Astrocyte of the hippocampus (primary cell): ENCODE measurements at places on chromosomes 4 and X.

DNA sequence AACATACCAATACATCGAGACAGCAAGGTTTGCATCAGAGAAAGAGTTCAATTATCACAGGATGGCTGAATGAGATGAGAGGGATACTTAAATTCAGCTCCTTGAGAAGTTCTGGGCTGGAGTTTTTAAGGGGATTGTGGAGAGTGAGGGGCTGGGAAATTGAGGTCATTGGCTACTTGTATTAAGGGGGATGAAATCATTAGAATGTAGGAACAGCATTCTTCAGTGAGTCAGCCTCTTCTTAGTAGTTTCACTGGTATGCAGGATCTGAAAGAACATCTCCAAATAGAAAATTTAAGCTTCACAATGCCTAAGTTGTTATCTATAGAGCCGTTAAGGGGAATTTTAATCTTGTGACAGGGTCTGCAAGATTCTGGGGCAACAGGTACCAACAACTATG, 211.6 kb upstream of the TAPT1 start:
- DNase-seq = peak; percentile 41

DNA sequence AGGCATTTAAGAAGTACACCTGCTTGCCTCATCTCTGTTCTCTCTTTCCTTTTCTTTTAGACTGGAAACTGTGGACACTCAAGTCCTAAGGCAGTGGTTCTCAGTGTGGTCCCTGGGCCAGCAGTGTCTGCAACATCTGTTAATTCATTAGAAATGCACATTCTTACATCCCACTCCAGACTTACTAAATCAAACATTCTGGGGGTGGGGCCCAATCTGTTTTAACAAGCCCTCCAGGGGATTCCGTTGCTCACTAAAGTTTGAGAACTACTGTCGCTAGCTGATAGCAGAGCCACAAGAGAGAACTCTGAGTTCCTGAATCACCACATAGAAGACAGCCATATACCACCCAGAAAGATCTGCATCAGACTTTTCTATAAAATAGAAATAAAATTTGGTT, 430.6 kb downstream of the BCOR start:
- DNase-seq = no peak

DNA sequence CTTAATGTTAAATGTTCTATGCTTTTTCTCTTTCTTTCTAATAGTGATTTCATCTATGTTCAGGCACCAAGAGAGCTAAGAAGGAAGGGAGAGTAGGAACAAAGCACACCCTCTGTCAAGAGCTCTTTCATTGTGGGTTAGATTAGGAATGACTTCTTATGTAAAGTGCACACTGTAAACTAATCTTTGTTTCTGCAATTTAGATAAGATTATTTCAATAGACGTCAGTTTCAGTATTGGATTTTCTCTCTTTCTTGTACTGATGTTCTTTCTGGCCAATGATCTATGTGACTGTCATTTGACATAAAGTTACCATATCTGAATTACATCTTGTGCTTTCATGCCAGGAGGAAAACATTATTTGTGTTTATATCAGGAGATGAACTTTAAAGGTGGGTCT, 48.2 kb downstream of the ATOH1 start:
- DNase-seq = no peak

DNA sequence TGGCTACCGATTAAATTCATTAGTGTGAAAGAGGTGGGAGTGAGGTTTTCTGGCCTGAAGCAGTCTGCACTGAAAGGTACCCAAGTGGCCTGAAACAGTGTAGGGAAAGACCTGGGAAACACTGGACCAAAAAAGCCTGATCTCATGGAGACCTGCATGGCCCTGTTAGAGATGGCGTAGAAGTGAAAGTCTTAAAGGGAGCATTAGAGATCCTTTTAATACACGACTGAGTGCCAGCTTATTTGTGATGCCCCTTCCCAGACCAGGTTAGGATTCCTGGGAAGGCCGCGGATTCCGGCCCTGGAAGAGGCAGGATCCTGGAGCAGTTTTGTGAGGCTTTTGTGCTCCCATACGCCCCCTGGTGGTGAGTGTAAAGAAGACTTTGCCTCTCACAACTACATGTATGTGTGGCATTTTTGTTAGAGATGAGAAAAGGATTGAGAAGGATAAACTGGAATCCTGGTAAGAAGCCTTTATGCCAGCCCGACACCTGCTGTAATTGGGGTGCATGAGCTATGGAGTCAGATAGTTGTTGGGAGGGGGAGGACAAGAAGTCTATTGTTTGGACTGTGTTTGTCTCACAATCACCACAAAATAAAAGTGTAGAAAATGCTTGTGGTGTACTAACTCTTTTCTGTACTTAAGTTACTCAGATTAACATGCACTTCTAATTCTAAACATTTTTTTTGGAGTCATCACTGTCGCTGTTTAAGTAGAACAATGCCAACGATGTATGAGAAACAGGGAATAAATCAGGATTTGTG, 54.0 kb downstream of the JADE1 start:
- DNase-seq = peak; percentile 91
